ENCODE measurements at places on chromosomes 16 and 17.

GRCh38 chr16:11348737-11349598 is 3.7 kb downstream of the RMI2 start:
- no peak for DNase-seq

DNA sequence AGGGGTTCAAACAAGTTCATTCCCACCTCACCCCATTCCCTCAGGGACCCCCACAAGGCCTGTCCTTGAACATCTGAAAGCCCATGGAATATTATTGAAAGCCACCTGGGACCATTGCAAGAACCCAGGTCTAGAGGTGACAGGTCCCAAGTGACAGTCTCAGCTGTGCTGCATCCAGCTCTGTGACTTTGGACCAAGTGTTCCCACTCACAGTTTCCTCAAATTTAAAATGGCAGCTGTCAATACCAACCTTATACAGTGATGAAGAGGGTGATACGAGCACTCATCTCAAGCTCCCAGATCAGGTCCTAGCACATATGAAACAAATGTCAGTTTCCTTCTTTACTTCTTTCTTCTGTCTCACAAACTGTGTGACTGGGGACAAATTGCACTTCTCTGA is 9.1 kb downstream of the ERAL1 start:
- no peak for DNase-seq

DNA sequence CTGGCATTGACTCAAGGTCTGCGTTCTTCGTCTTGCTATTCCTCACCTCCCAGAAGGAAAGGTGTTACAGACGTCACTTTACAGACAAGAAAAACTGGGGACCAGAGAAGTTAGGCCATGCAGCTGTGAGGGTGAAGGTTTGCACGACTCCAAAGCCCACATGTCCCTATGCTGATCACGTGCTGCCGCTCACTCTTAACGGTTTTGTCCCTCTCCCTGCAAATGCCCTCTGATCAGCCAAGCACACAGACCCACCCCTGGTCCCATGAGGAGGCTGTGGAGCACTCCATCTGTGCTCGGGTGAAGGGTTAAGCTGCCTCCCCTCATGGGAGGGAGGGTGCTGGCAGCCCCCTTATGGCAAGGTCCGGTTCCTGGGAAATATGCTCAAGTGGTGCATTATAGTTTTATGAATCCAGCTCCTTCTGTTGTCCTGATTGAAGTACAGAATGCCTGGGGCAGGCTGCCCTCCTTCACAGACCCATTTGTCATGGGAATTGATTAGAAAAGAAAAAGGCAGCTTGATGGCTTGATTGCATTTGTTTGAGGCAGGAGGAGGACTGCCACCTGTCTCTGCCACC is 18.8 kb downstream of the CCDC182 start:
- DNase-seq: no peak

GRCh38 chr17:78107457-78107856 is 21.1 kb downstream of the TMC6 start:
- DNase-seq: no peak

DNA sequence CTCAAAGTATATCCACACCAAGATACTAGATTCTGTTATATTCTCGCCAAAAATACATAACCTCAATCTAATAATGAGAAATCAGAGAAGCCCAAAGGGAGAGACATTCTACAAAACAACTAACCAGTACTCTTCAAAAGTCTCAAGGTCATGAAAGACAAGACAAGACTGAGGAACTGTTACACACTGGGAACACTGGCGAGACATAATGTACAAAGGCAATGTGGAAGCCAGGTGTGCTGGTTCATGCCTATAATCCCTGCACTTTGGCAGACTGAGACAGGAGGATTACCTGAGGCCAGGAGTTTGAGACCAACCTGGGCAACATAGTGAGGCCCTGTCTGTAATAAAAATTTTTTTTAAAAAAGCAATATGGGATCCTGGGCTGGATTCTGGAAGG is 85.9 kb downstream of the SPAG9 start:
- DNase-seq: no peak

DNA sequence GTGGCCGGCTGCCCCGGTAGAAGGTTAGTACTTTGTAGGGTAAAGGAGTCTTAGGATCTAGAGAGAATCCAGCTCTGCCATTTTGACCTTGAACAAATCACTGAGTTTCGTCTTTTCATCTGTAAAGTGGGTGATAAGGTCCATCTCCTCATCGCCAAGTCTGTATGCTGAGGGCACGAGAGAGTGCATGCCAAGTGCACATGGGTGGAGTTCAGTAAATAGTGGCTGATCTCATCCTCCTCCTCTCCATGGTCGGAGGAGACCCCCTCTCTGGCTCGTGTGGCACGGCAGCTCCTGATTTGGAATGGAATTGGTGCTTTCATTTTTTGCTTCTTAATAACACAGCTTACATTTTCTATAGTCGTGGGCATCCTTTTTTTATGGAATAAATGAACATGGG is 30.7 kb downstream of the MYH3 start:
- DNase-seq: no peak

GRCh38 chr16:3655030-3655395 is 522 bp downstream of the DNASE1 start:
- peak; percentile 54 for DNase-seq

DNA sequence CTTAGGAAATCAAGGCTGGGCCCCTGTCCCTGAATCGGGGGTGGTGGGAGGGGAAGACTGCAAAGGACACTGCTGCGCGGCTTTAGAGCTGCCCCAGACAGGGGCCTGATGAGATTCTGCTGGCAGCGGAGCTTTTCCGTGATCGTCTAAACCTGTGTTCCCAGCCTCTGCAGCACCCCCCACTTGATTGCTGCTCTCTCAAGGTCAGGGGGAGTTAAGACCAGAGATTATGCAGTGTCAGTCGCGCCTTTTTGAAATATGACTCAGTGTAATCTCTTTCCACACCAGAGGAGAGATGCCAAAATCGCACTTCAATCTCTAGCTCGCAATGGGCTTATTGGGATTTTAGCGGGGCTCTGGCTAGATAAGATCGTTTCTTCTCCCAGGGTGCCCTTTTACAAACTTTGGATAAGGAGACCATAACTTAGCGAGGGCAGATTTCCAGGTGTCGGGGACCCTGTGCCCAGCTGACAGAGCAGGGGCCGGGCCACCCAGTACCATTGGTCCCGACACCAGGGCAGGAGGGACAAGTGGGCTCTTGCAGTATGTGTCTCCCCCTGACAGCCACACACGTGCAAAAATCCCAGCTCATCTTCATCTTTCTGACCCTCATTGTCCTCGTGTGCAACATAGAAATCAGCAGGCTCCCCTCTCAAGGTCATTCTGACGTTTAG is 87.0 kb downstream of the IRX3 start:
- DNase-seq: no peak

DNA sequence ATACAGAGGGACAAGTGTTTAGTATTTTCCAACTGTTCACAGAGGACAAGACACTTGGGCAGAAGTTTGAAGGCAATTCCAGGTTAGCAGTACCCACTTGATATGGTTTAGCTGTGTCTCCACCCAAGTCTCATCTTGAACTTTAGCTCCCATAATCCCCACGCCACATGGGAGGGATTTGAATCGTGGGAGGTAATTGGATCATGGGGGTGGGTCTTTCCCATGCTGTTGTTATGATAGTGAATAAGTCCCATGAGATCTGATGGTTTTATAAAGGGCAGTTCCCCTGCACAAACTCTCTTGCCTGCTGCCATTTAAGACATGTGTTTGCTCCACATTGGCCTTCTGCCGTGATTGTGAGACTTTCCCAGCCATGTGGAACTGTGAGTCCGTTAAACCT is 668.9 kb downstream of the MAF start:
- no peak for DNase-seq

GRCh38 chr17:82296511-82297279 is 20.7 kb downstream of the CD7 start:
- DNase-seq: no peak

DNA sequence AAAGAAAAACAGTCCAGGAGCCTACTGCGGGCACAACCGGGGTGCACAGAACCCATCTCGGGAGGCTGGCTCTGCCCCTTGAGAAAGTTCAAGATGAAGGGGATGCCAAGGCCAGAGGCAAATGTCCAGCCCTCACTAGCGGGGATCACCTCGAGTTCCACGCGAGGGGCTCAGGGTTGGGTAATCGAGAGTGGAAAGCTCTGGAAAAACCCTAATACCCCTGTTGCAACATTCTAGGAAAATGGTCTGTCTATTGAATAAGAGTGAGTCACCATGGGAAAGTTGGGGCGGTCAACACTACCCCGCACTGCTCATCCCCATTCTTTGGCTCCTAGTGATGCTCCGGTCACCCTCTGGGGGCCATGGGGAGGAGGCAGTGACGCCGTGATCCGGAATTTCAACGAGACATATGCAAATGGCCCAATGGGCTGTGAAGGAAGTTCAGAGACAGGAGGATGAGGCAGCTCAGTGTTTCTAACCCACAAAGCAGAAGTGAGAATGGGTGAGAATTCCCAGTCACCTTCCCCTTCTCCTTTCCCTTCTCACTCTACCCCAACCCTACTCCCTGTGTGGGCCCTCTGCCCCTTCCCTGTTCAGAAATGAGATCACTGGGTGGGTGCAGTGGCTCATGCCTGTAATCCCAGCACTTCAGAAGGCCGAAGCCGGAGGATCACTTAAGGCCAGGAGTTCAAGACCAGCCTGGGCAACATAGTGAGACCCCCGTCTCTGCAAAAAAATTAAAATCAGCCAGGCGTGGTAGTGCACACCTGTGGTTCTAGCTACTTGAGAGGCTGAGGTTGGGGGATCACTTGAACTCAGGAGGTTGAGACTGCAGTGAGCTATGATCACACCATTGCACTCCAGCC is 22.4 kb downstream of the SOCS3 start:
- no peak for DNase-seq

DNA sequence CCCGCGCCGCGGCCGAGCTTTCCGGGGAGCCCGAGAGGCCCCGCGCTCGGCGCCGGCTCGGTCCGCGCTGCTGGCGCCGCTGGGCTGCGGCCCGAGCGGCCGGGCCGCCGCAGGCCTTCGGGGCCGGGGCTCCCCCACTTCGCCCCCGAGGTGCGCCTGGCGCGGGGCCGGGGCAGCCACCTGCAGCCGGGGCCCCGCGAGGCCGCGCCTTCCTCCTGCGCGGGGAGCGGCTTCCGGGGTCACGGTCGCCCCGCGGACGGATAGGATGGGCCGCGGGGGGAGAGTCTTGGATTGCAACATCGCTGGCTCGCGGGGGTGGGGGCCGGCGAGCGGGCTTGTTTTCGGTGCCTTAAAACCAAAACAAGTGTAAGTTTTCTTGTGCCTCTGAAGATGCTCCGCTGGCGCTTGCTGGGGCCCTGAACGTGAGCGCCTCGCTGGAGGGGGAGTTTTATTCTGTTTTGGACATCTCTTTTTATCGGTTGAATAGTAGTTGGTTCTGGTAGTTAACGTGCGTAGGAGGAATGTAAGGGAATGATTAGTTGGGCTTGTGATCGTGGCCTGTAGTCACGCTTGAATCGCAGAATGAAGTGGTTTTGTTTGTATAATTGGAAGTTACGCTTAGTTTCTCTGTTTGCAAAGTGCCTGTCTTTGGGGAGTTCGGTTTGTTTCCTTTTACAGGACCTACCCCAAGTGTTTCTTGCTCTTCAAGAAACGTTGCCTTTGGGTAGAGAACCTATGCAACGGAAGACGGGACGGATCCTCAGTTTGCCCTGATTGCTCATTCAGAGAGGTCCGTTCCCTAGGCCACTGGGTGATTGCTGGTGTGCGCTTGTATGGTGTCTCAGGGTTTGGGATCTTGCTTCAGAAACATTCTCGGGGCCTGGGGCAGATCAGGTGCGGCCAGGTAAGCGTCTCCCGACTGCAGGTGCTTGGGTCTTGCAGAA is 724 bp downstream of the UBE2I start:
- peak; percentile 80 for DNase-seq

DNA sequence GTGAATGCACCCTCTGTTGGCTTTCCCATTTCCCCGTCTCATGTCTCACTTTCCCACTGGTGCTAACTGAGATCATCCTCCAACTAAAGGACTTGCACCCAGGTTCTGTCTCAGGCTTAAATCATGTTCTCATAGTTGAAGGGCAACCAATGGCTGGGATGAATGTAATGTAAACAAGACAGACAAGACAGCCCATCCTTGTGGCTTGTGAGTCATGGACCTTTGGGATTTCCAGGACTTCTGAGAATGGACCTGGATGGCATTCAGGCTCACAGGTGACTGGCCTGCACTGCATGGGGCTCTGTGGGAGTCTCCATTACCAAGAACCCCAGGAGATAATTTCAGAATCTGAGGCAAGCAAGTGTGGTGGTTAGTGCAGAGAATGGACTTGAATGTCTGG is 347.5 kb downstream of the HAPSTR1 start:
- no peak for DNase-seq

DNA sequence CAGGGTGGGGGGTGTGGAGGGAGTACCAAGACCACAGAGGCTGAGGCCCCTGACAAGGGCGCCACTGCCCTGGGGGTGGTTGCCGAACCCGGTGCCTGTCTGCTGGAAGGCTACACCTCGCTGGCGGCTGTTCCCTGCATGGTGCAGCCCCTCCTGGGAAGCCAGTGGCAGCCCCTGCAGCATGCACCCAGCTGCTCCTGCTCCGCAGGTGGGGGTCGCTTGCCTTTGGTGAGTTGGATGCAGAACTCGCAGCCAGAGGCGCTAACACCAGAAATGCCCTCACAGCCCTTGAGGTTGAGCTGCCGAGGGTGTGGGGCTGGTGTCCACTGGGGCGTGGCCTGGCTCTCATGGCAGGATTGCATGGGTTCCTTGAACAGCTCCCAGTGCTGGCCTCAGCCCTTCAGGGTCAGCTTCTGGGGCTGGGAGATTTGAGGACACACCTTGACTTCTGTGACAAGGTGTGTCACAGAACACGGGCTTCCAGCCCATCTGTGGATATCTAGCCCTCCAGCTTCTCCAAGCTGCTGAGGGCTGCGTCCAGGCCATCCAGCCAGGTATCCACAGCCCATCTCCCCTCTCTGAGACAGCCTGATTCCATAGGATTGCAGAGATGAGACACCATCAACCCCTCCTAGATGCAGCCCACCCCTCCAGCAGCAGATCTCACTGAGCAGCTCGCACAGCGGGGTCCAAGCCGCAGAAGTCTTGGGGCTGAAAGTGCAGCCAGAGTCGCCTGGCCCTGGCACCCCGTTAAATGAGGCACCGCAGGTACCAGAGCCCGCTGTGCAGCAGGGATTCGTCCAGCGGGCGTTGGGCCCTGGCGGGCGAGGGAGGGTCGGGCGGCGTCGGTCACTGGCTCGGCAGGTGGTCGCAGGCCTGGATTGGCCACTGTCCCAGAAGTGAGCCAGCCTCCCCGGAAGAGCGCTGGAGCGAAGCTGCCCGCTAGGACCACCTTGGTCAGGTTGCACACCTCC is 586.3 kb downstream of the KCNJ18 start:
- DNase-seq: peak; percentile 49

Measured in sciatic nerve (tissue), 2 donors.